Stimulated activated CD4-positive, alpha-beta T cell treated with anti-CD3 and anti-CD28 coated beads, TNF-alpha, amount 100 ng/mL, for 24 hours (primary cell): ENCODE measurements at places on chromosomes 7 and 10.

DNA sequence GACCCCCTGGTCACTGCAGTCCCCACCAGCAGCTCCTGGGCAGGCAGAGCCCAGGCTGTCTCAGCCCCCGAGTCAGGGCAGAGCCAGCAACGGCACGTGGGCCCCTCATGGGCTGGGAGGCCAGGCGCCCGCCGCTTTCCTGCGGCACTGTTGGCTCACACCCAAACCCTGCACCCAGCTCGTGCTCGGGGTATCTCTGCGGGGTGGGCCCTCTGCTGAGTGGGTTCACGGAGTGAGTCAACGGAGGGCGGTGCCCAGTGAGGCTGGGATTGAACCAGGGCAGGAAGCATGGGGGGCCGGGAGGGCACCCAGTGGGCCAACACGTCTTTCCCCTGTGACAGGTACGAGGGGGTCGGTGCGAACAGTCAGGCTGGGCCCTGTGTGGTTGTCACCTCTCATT is 28.9 kb downstream of the ADAP1 start:
- no peak for DNase-seq

- peak; percentile 54 for DNase-seq
These were observed at the start of gene TRIM8 for GRCh38 chr10:102644066-102644645. Gene TRIM8, plus strand, starts transcription at chr10:102644479. Its CDS starts 139 bp downstream, at chr10:102644618.

DNA sequence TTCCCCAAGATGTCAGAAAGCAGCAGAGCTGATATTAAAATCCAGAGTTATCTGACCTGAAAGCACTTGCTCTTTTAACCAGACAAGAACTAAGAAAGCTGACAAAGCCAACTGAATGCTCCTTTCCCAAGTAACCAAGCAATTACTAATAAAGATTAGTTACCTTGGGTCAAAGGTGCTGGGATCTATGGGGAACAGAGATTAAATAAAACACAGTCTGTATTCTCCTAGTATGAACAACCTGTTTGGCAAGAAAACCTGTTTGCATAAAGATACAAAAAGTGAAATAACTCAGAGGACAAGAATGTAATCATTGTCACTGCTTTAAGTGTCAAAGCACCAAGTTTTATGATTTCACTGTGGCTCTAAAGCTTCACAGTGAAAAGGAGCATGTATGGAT is 35.7 kb downstream of the ITPRID1 start:
- no peak for DNase-seq

- no peak for DNase-seq
These were observed 582 bp downstream of the STEAP2 start for GRCh38 chr7:90212149-90212495.

GRCh38 chr7:122289426-122289825 is 15.1 kb downstream of the FEZF1 start:
- DNase-seq, result no peak

DNA sequence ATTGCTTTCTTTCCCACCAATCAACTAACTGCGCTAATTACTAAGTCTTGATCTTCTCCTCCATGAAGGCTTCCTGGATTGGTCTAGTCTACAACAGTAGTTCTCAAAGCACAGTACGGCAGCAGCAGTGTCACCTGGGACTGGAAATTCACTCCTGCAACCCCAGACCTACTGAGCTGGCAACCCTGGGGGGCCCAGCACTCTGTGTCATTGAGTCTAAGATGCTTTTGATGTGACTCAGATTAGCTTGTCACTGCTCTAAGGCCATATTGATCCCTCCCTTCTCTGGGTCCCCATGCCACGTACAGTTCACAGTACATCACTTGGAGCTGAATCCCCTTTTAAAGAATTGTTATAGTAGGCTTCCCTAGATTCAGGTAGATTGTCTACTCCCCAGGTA is 65.7 kb upstream of the KMT2C start:
- no peak for DNase-seq

DNA sequence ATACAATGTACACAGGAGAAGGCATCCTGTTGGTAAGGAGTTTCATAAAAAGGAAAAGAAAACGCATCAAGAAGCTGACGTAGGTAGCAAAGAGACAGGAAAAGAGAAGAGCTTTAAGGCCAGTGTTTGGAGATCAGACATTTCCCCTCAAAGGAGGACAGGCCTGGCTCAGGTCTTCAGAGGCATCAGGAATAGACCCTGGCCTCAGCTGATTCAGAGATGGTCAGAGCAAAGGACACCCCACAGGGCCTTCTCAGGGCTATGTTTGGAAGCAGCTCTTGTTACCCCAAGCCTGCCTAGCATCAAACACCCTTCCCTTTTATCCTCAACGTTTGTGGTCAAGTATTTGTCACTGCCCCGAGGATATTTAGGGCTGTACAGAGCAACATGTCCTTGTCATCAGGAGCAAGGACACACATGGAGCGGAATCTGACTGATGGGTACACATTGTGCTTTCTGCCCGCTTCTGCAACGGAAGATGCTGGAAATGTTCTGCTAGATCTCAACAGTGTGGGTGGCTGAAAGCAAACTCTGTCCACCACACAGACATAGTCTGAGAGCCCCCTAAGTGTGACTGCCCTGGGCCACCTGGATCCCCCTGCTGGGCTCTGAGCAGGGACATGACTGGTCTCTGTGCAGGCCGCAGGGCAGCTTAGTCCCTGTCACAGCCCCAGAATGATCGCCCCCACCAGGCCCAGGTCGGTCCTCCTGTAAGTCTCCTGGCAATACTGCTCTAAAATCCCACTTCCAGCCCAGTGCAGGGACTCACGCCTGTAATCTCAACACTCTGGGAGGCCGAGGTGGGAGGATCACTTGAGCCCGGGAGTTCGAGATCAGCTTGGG is 1.0 kb upstream of the ZDHHC4 start:
- DNase-seq, result no peak

DNA sequence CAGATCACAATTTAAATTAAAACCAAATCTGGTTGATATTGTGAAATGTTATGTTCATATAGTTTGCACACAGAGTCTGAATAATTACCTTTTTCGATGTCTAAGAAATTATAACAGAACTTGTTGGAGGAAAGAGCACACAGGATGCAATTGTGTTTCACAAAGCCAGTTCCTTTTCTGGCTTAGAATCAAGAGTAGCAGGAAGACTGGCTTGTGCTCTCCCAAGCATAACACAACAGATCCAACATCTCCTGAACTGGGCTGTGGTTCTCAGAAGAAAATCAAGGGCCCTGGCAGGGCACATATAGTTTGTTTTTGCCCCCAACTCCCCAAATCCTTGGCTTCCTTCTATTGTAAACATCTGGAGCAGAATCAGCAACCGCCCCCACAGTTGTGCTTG is 62.7 kb downstream of the LRRC4 start:
- no peak for DNase-seq

DNA sequence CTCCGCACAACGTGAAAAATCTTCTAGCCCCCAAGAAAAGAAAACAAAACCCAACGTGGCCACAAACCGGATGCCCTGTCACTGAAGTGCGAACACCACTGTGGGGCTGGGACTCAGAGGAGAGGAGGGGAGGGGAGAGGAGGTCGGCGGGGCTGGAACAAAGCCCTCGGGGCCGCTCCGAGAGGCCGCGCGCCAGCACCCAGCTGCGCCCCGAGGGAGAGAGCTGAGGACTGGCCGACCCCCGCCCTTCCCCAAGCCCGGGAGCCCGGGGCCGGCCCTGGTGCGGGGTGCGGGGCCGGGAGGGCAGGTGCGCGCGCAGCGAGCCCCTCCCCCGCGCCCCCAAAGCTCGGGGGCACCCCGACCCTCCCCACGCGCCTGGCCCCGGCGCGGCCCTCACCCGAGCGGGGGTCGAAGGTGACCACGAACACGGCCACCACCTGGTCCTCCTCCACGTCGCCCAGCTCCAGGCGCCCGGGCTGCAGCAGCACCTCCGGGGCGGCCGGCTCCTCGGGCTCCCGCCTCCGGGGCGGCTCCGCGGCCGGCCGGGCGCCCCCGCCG is 398 bp downstream of the DENND11 start:
- peak; percentile 43 for DNase-seq

GRCh38 chr10:33189363-33189762 is 145.1 kb downstream of the NRP1 start:
- no peak for DNase-seq

GRCh38 chr10:68721673-68722335 is 765 bp downstream of the CCAR1 start:
- DNase-seq, result no peak

DNA sequence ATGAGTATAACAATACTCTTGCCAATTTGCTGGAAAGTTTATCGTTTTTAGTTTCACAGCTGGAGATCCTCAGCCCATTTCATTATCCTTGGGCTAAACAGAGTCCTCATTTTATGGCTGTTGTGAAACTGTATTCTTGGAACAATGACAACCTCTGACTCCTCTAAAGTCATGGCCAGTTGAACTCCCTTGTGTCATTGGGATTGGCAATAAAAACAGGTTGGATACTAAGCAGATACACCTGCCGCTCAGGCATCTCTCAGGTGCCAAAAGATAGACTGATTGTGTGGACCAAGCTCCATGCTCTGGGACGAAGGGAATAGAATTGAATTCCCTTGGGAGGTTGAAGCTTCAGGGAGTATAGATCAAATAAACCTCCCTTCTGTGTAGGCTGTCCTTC is 182.2 kb downstream of the WDR11 start:
- DNase-seq, result no peak

GRCh38 chr7:114910787-114911186 is 11.1 kb upstream of the MDFIC start:
- no peak for DNase-seq

- no peak for DNase-seq
These were observed 44.9 kb downstream of the MINDY4 start for GRCh38 chr7:30815951-30816644.

DNA sequence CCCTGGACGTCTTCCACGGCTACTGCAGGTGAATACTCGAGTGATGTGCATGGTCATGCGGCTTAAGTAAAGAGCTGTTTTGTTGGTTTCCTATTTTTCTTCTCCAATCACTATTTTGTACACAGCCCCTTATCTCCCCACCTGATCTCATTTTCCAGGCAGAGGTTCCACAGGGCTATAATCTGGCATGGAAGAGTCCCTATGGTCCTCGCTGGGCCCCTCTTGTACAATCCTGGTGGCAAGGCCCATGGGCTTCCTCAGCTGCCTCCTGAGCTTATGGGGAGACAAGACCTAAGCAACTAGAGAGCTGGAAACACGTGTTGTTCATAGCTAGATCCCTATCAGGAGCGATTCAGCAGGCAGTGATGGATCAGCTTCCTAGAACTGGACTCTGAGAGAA is 181.3 kb upstream of the ADO start:
- no peak for DNase-seq

DNA sequence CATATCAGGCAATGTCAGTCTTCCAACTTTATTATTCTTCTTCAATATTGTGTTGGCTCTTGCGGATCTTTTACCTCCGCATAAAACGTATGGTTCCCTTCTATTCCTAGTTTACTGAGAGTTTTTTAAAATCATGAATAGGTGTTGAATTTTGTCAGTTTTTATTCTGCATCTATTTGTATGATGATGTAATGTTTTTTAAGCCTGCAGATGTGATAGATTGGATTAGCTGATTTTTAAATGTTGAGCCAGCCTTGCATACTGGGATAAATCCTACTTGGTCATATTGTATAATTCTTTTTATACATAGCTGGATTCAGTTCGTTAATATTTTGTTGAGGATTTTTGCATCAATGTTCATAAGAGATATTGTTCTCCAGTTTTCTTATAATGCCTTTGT is 9.2 kb upstream of the OR2F1 start:
- no peak for DNase-seq

GRCh38 chr10:22825841-22826240 is 102.0 kb upstream of the ARMC3 start:
- no peak for DNase-seq

- no peak for DNase-seq
These were observed 105.8 kb downstream of the TRRAP start for GRCh38 chr7:98984126-98984525.

DNA sequence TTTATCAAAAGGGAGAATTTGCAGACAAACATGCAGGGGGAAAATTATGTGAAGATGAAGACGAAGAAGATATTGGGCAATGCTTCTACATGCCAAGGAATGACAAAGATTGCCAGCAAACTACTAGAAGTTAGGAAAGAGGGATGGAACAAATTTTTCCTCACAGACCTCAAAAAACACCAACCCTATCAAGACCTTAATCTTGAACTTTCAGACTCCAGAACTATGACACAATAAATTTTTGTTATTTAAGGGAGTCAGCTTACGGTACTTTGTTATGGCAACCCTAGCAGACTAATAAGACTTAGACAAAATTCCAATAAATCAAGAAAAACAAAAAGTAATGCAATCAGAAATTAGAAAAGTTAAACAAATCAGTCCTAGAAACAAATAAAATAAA is 280.0 kb upstream of the GNAI1 start:
- DNase-seq, result no peak

DNA sequence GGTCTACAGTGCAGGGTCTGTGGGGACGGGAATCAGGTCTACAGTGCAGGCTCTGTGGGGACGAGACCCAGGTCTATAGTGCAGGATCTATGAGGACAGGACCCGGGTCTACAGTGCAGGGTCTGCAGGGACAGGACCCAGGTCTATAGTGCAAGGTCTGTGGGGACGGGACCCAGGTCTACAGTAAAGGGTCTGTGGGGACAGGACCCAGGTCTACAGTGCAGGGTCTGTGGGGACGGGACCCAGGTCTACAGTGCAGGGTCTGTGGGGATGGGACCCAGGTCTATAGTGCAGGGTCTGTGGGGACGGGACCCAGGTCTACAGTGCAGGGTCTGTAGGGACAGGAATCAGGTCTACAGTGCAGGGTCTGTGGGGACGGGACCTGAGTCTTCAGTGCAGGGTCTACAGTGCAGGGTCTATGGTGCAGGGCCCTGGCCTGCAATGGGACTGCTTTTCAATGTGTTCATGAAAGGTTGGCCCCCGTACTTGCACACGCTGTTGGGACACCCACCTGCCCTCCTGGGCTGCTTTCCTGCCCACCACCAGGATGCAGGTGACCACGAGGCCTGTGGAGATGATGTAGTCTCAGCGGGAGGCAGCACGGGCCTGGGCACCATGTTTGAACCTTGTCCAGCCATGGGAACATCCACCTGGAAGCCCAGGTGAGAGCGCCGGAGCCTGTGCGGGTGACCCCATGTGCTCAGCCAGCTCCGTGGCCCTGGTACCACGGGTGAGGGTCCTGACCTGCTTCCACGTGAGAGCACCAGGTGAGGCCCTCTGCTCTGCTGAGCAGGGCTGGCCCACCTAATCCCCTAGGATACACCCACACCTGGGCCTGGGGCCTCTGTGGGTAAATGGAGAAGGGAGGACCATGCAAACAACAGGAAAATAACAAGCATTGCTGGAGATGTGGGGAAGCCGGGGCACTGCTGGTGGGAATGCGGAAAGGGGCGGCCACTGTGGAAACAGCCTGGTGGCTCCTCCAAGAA is 91.4 kb upstream of the DIP2C start:
- DNase-seq, result no peak

- no peak for DNase-seq
These were observed 100.2 kb downstream of the FAM107B start for GRCh38 chr10:14674376-14675050.
